ENCODE measurements at places on chromosomes 5 and 9.
A peak's percentile ranks its signal among the peaks of the same experiment; 100 is the strongest.

DNA sequence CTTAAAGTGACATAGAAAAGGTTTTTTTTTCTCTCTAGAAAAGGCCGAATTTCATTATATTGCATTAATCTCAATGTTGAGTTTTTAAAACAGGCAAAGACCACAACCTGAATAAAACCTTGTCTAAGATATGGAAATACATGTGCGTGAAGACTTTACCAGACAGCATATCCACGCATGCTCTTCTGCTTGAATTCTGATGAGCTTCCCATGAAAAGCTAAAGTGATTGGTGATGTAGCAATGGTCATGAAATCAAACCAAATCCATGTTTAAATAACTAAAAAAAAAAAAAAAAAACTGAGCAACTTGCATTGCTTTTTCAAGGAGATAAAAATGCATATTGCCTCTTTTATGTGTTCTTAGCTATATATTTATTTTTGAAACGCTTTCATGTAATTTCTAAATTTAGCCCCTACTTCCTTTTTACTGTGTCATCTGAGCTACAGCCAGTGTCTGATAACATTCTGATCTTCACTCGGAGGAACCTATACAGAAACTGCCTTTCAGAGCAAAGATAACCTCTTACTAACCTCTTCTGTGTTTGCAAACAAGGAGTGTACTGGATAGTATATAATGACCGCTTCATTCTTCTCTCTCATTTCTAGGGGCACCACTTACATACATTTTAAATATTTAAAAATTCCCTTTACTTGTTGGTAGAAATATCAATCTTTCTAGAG is 179.1 kb upstream of the GNA14 start:
- no peak for DNase-seq

DNA sequence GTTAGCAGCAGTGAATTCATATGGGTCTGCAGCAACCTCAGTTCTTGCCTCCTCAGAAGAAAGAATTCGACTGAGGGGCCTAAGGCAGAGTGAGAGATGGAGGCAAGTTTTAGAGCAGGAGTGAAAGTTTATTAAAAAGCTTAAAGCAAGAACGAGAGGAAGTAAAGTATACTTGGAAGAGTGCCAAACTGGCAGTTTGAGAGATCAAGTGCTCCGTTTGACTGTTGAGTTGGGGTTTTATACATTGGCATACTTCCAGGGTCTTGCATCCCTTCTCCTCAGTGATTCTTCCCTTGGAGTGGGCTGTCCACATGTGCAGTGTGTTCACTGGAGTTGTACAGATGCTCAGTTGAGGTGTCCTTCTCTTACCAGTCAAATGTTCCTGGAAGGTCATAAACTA is 203.6 kb downstream of the SPATA31D1 start:
- DNase-seq: no peak

GRCh38 chr5:9500625-9501024 is 45.2 kb downstream of the SEMA5A start:
- no peak for DNase-seq

- DNase-seq: no peak
Observed at GRCh38 chr9:14270358-14271092, 43.4 kb downstream of the NFIB start.

DNA sequence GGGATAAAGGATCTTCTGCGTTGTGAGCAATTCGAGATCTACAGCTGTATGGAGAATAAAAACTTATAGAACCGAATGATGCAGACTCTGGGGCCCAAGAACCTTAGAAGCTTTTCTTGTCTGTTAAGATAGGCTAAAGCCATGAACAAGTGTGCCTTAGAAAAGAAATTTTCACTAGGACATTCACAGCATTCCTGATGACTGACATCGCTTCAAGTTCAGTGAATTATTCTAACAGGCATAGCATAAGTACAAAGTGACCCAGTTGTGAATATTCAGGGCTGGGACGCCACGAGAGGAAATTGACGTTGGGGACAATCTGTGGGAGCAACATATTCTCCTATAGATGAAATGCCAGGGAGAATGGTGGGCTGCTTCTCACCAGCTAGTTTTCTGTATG is 32.0 kb upstream of the PANK3 start:
- no peak for DNase-seq

DNA sequence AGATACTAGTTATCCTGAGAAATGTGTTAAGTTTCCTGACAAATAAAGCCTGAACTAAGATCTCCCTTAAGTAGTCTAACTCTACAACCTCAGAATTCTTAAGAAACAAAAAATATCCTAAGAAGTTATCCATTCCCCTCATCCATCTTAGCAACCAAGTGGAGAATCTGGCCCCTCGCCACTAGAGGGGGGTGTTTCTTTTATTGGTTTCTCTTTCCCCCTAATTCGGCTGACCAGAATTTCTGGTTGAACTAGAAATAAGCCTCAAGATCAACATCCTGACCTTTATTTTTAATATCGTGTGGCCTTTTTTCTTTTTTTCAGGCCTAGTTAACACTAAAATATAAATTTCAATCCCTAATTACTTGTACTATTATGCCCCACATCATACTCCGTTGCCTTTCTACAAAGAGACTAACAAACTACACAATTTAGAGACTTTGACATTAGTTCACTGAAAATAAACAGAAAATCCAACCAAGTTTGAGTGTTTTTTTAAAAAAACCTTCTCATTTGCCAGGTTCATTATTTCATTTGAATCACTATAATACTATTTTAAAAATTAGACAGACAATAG is 14.3 kb upstream of the NR4A3 start:
- DNase-seq: peak; percentile 70

- no peak for DNase-seq
Observed at GRCh38 chr5:173493846-173494245, 122.6 kb downstream of the BOD1 start.

DNA sequence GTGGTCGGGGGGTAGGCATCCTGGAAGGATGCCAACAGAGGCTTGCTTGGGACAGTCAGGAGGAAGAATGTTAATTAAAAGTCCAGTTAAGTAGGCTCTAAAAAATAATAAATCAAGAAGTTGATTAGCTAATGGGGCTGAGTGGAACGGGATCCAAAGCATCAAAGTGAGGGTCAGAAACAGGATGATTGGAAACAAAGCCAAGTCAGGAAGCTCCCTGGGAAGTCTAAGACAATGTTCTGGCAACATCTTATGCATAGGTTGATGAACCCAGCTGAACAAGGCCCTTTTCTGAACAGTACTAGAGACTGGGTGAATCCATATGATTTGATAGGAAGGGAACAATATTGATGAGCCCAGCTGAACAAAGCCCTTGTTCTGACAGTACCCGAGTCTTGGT is 50.2 kb upstream of the STARD4 start:
- DNase-seq: no peak

GRCh38 chr9:133429641-133430161 is 7.5 kb downstream of the ADAMTS13 start:
- DNase-seq: peak; percentile 45

GRCh38 chr5:79800979-79801827 is 111.6 kb downstream of the CMYA5 start:
- DNase-seq: no peak

DNA sequence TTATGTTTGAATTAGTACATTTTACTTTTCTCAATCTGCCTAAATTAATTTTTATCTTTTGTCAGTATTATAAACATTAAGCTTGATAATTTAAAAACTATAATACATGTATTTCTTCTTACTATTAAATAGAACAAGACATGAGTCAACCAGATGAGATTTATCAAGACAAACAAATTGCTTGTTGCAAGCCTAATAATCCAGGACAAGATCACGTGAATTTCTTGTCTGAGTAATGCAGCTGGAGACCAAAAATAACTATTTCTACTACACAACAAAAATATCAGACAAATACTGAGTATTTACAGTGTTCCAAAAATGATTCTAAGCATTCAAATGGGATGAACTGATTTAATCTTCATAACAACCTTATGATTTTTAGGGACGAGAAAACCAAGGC is 339.1 kb upstream of the PRR16 start:
- no peak for DNase-seq

DNA sequence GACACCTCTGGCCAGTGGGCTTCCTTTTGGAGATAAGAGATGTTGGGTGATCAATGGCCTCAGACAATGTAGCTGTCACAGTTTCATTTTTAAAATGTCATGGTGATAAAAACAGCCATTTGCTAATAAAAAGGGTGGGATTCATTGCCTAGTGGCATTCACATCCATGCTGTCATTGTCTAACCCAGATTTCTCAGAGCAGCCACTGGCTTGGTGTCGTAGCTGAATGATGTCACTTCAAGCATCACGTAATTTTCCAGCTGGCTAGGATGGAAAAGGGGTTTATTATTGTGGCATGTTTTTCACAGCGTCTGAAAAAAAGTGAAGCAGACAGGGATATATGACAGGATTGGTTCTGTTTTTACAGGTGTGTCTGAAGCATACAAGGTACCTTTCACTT is 184.7 kb downstream of the AOPEP start:
- no peak for DNase-seq

DNA sequence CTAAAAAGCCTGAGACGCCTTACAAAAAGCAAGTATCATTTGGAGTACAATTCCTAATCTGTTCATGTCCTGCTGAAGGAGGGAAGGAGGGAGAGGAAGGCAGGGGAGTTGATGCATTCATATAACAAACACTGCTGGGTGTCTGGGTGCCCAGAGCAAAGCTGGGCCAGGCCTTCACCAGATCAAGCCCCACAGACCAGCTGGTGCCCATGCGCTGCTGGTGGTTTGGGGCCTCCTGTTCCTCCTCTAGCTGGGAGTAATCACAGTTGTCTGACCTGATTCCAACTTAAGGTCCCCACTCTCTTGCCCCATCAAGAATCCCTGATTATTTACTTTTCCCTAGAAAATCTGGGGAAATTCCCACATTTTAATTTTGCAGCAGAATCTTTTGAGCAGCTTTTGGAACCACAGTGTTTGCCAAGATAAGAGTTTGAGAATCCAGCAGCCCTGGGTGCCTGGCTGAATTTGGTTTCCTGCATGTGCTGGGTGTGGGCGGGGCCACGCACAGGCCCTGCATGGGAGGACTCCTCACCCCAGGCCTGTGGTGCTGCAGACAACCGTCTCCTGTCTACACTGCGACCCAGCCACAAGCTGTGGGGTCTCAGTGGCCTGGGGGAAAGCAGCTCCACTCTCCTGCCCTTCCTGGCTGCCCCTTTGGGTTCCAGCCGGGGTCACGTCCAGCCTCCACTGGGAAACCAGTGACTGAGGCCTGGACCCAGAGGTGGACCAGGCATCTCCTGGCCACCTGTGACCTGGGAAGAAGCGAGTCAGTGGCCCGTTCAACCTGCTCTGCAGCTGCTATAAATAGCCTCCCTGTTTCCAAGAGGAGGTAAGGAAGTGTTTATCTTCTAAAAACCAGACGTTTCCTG is 47.5 kb downstream of the NEURL1B start:
- no peak for DNase-seq

DNA sequence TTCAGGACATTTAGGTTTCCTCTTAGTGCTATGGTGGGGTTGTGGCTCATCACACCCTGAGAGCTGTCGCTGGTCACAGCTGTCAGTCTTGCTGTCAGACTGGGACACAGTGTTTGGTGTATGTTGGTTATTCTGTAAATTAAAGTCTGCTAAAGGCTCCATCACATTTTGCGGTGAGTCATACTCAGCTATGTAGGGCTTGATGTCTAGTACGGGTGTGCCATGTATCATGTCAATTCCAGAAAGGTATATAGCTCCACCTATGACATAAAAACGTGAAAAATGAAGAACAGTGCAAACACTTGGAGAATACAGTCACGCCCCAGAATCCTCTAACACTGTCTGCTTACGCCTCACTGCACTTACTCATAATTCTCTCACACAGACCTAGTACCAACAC is 11.9 kb downstream of the TRMO start:
- no peak for DNase-seq

DNA sequence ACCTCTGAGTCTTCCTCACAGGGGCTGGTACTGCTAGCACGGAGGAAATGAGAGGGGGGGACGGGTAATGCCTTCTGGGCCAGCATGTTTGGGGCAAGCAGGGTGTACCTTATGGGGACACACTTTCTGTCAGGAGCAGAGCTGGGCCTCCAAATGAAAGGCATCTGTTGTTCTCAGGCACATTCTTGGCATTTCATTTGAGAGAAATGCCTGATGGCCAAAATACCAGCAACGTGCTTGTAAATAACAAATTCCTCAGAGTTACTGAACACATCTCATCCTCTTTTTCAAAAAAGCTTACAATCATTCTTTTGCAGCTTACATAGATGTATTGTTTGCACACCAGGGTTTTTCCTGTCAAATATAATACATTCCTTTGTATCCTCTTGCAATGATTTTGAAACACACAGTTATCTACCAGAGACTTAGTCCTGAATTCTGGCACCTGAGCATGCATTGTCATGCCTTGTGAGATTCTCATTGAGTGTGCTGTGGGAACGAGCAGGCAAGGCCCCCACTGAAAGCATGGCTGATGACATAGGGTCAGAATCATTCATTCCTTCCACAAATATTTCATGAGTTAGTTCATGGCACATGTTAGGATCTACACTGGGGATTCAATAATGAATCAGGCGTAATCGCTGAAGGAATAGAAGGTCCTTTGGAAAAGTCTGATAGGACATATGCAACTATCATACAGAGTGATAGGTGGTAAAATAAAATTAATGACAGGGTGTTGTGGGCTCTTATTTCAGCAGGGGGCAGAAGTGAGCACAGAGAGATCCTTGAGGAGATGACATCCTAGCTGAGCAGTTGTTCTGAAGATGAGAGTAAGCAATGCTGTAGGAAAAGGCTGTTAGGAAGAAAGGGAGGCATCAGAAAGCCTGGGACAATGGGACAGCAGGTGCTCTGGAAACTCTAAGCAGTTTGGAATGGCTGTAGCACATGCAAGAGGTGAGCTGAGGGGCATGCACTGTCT is 260.9 kb upstream of the TUT7 start:
- DNase-seq: no peak

- DNase-seq: no peak
Observed at GRCh38 chr5:116144103-116144502, 59.3 kb downstream of the COMMD10 start.

DNA sequence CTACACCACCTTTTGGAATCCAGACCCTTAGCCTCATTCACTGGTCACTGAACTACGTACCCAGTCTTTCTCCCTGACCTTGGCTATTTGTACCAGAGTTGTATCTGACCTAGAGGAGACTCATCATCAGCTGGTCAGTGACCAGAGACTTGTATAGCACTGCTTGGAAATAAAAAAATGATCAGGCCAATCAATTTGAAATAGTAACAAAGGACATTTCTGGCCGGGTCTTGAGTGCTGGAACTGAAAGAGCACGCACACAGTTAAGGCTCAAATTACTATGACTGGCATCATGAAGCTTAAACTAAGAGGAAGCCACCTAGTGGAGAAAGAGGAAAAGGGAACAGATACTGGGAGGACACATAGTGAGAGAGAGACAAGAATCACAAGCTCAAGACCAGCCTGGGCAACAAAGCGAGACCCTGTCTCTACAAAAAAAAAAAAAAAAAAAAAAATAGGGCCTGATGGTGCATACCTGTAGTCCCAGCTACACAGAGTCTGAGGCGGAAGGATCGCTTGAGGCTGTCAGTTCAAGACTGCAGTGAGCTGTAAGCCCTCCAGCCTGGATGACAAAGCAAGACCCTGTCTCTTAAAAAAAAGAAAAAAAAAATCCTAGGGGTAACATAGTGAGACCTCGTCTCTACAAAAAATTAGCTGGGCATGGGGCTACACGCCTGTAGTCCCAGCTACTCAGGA is 12.8 kb upstream of the SRP19 start:
- DNase-seq: peak; percentile 48

All from germinal center (tissue), 1 donor.